ENCODE measurements at places on chromosomes 4 and X.

DNA sequence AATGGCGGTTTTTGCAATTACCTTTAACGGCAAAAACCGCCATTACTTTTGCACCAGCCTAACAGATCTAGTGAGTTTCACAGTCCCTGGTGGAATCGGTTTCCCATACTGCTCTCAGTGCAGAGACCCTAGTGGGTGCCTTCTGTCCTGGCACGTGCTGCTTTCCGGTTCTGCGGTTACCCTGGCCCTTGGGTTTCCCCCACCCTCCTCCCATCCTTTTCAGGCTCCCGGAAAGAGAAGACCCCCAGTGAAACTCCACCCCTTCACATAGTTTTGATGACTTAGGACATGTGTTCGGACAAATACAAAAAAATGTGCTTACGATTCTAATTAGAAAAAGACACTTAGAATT lies 36.9 kb downstream of the NLGN3 start:
- DNase-seq: no peak

GRCh38 chr4:37721995-37722638 lies 35.9 kb upstream of the RELL1 start:
- no peak for DNase-seq

- DNase-seq: no peak
Measured at GRCh38 chr4:99593781-99594641, 19.4 kb downstream of the MTTP start.

DNA sequence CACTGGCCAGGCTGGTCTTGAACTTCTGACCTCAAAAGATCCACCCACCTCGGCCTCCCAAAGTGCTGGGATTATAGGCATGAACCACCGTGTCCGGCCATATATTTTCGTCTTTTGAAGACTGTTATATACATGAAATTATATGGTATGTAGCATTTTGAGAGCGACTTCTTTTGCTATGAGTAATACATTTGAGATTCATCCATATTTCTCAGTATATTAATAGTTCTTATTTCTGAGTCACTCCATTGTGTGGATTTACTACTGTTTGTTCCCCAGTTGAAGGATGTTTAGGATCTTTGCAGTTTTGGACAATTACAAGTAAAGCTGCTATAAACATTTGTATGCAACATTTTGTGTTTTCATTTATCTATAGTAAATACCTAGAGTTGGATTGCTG lies 34.9 kb downstream of the GNL3L start:
- no peak for DNase-seq

DNA sequence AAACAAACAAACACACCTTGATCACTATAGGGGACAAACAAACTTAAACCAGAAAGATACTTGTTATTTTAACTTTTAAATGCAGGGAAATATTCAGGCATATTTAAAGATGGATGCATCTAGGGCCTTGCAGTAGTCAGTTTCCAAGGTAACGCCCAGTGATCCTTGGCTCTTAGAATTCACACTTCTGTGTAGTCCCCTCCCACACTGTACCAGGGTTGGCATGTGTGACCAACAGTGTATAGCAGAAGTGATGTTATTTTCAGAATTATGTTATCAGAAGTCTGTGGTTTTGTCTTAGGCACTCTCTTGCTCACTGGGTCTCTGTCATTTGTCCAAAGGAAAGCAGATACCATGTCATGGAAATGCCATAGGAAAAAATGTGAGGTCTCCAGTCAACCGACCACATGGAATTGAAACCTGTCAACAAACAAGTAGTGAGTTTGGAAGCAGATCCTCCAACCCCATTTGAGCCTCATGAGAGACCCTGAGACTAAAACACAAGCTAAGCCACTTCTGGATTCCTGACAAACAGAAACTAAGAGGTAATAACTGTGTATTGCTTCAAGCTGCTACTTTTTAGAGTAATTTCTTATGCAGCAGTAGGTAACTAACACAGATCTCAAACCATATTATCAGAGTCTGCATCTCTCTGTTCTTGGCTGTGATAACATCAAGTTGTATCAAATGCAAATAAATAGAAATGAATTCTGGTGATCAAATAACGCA lies 670.3 kb downstream of the KCTD8 start:
- DNase-seq: no peak
